Cortex of kidney (tissue), 1 donor: ENCODE measurements at places on chromosomes 1 and 21.

DNA sequence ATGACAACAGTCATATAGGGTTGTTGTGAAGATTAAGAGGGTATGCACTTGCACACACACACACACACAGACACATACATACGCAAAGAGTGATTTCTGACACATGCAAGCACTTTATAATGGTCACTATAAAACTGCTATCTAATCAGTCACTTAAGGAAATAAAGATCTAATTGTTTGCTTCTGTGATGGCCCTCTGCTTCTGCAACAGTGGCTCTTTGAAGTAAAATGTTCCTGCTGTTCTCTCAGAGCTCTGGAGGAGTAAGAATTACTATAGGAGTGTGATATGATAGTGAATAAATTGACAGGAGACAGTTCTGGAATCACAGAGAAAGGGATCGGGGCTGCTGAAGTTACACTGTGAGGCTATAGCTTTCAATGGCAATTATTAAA, 494.5 kb upstream of the B3GALT2 start:
- DNase-seq, result no peak

GRCh38 chr1:32926562-32926961, 25.4 kb upstream of the TMEM54 start:
- no peak for DNase-seq

DNA sequence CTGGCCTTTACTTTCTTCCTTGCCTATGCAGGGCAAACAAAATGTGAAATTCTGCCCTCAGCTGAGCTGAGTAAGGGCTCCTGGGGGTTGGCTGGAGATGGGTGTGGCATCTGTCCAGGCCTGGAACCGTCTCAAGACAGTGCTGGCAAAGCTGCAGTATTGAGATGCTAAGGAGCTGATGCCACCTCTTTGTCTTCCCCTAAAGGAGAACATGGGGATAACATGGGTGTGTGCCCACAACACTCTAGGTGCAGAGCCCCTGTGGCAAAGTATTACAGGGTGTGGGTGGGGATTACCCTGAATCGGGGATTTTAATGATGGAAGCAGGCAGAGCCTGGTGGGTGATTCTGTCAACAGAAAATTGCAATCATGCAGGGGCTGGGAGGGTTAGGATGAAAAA, 2.5 kb upstream of the ST3GAL3 start:
- DNase-seq, result no peak

- no peak for DNase-seq
These were observed 98.5 kb upstream of the CTTNBP2NL start for GRCh38 chr1:112297536-112297935.

DNA sequence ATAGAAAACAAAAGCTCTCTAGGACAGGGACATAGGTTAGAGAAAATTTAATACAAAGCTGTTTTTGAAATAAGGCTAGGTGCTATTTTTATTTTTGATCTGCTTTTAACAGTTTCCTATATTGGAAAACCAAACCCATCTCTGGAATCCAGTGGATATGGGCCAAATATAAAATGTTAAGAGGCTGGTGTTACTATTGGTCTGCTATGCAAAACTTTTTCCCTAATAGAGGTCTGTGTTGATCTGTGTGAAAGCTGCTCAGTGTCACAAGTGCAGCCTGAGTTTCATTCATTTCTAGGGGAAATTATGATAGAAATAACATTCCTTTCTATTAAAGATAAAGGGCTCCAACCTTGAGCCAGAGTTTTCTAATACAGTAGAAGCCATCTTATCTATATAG, 116.4 kb downstream of the OLFML2B start:
- DNase-seq, result no peak

DNA sequence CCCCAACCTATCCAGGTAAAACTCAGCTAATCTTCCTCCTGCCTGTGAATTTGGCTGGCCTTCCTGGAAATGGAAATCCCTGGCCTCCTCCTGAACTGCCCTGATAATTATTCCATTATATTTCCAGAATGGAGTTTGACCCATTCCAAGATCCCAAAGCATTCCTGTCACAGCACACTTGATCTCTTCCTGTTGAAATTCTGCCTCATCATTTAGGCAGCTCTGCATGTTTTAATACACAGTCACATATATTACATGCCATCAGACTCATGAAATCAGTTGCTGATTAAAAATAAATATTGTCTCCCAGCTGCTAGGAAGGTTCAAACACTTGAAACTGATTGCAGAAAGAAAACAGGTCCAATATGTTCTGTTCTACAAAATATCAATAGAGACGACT, 148.2 kb upstream of the PALMD start:
- DNase-seq, result no peak

GRCh38 chr1:92968138-92969032, 7.1 kb upstream of the DIPK1A start:
- no peak for DNase-seq

DNA sequence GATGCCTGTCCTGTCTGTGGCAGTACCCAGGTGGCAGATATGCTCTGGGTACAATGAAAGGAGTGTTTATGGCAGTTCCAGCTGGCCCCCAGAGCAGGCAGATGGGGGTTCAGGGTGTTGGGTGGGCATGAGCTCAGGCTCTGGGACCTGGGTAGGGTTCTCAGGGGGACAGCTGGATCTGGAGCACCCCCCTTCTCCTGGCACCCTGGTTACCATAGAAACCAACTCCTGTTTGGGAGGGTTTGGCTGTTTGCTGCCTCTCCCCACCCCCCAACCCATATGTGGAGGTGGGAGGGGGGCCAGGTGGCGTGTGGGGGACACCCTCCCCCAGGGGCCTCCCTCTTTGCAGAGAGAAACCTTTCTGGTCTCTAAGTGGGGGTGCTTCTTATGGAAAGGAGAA, 7.1 kb downstream of the FOXO6 start:
- DNase-seq, result no peak

DNA sequence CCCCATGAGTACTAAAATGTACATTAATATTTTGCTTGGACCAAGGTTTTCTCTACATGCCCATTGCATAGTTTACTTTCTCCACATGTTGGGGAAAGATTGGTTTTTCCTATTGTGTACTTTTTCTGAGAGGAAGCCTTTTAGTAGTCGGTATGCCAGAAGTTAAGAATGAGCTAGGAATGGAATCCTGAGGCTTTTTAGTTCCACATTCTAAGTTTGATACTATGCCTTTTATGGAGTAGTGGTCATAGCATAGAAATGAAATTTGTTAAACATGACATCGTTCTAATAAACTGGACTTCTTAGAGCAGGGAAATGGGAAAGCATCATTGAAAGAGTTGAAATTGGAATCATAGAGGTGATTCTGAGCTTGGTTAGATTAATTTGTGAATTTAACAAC, 64.3 kb downstream of the BCL9 start:
- DNase-seq, result no peak

- no peak for DNase-seq
These were observed 8.8 kb upstream of the ABCB10 start for GRCh38 chr1:229567109-229567868.

GRCh38 chr21:39519835-39520234, 68.1 kb downstream of the SH3BGR start:
- no peak for DNase-seq
